ENCODE measurements at places on chromosomes 1 and 21.

DNA sequence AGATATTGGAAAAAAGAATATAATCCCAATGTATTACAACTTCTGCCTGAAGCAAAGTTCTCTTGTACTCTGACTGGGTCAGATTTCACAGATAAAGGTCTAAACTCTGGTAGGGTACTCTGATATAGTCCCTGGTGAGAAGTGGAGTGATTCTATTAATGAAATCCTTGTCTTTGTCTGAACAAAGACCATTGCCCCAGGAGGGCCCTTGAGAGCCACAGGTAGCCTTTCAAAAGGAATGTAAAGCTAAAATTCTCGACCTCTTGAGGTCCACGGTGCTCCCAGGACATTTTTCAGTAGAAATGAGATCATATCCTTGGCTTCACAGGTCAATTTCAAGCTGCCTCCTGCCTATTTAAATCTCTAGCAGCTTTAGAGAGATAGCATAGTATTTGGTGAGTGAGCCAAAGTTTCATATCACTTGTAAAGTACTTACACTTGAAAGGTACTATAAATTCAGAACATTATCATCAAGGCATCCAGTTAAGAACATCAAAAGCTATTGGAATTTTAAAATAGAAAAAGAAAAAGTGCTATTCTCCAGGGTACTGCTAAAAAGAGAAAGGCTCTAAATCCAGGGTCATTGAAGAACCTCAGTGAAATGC lies 10.1 kb downstream of the TNNI3K start:
- no peak for DNase-seq

DNA sequence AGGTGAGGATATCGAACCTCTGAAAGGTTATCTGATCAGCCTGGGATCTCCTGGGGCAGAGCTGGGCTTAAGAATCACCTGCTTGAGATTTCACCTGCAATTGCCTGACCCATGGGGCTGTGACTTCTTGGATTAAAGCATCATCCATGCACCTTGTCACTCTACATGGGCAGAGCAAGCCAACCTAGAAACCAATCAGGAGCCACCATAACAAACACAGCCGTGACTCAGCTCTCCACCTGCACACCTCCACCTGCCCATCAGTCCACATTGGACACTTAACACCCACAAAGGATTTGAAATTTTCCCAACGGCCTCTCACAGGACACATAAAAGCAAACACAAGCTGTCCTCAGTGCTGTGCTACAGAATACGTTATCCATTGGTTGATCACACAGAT lies 35.1 kb upstream of the ETS2 start:
- DNase-seq: no peak

DNA sequence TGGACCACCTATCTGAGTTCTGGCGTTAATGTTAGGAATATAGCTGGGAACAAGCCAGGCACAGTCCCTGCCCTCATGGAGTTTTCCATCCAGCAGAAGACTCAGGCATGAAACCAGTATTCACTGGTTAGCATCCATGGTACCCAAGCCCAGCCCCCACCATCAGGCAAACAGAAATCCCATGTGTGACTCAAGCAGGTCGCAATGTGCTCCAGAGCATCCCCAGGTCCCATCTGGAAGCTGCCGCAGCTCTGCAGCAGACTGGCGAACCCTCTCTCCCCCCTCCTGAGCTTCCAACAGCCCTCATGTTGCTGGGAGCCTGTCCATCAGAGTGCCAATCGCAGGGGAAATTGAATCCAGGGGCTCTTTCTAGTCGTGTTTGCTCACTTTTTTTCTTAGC lies 174.2 kb downstream of the RRAGC start:
- DNase-seq: no peak

- DNase-seq: no peak
These were observed 21.8 kb downstream of the LRRC3 start for GRCh38 chr21:44477131-44477530.

DNA sequence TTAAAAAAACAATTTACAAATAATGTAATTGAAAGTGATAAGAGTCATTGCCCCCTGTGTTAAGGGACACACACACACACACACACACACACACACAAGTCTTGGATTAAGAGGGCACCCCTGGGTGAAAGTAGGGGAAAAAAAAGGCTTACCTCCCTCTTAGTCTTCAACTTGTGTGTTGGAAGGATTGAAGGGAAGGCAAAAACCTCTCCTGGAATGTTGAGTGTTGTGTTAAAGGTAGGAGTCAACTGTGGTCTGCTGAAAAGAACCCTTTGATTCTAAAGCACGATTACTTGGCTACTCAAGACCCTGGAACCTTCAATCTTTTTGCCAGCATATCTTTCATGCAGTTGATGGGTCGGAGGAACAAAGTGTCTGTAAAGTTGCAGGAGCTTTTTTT lies 6.4 kb downstream of the PBX1 start:
- no peak for DNase-seq

GRCh38 chr1:35475856-35476674 lies 81.1 kb downstream of the KIAA0319L start:
- DNase-seq: no peak

Measured in stimulated activated CD4-positive, alpha-beta T cell treated with anti-CD3 and anti-CD28 coated beads, Interleukin-15, amount 100 ng/mL, for 48 hours (primary cell).